ENCODE measurements at places on chromosomes 2 and 18.

- DNase-seq = no peak
Measured at GRCh38 chr18:68121308-68121707, 593.6 kb downstream of the TMX3 start.

DNA sequence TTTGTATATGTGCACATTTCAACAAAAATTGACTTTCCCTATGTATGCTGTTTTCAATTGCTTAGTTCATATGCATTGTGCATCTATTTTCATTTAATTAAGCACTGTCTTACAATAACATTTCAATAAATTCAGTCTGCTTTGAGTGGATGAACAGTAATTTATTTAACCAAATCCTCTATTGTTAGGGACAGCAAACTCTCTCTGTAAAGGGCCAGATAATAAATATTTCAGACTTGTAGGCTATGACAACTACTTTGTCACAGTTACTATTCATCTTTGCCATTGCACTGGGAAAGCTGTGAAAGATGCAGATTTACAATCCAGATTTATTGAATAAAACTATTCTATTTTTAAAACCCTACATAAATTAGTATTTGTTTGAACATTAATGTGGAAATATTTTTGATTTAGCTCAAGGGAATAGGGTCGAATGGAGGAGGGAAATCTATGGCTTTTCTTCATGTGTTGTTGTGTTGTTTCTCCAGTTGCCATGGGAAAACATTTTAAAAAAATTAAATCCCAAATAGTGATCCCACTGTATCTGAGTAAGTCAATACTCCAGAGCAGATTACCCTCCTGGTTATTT is 14.2 kb upstream of the RAB27B start:
- DNase-seq = no peak

DNA sequence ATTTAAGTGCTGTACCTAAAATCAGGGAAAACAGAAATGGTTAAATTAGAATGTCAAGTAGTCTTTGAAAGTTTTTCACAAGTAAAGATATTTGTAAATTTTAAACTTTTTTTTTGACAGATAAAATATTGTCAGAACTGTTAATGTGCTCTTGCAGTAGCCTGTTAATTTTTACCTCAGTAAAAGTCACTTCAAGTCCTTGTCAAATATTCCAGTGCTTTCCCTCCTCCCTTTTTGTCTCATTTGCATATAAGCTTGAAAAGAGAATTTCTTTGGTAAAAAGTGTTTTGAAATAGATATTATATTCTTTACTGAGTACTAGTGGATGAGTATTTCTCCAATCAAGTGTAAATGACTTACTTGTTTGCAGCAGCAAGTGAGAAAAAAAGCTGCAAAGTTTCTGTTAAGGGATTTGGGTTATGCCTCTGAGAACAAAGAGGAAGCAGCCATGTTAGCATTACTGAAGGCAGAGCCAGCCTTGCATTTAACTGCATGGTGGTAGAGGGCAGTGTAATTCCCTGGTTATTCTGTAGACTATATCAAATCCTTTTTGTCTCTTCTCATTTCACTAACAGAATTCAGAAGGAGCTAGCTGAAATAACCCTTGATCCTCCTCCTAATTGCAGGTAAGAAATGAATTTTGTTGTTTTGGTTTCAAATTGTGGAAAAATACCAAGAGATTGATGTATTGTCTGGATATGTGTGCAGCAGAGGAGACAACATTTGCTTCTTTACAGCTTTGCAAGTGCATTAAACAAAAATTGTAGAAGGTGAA is 3.2 kb downstream of the UBE2E3 start:
- no peak for DNase-seq

GRCh38 chr2:241641631-241642030 is 4.1 kb downstream of the ATG4B start:
- no peak for DNase-seq

- DNase-seq = no peak
Measured at GRCh38 chr2:198653311-198653710, 804.4 kb downstream of the SATB2 start.

- no peak for DNase-seq
Measured at GRCh38 chr18:7358989-7359726, 128.3 kb downstream of the LRRC30 start.

DNA sequence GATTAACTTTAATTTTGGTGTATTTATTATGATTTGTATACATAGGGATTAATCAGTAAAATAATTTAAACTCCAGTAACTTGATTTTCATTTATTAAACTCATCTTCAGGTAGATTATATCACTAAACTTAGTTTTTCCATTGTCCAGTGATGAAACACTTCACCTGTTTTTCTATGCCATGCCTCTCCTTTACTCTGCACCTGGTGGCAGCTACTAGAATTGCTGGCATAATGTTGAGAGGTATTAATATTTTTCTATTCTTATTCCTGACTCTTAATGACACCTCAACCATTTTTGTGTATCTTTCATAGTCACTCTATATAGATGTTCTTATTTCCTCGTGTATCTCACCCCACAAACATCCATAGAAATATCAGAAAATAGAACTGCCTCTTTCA is 940.3 kb upstream of the CRIM1 start:
- no peak for DNase-seq

- no peak for DNase-seq
Measured at GRCh38 chr2:111995148-111995547, 59.9 kb upstream of the TMEM87B start.

- DNase-seq = no peak
Measured at GRCh38 chr18:2390158-2390557, 181.1 kb downstream of the METTL4 start.

GRCh38 chr2:229646186-229646723 is 68.1 kb downstream of the DNER start:
- DNase-seq = no peak

GRCh38 chr18:67385455-67385854 is 131.1 kb downstream of the DSEL start:
- no peak for DNase-seq

- no peak for DNase-seq
Measured at GRCh38 chr18:44789710-44790109, 109.0 kb downstream of the SETBP1 start.

GRCh38 chr2:205706769-205707381 is 24.6 kb downstream of the NRP2 start:
- peak; percentile 42 for DNase-seq

GRCh38 chr2:77009307-77009706 is 512.9 kb downstream of the LRRTM4 start:
- no peak for DNase-seq

GRCh38 chr18:46073474-46074331 is 1.6 kb upstream of the PSTPIP2 start:
- no peak for DNase-seq

GRCh38 chr18:28635530-28635929 is 458.6 kb upstream of the CDH2 start:
- no peak for DNase-seq

- no peak for DNase-seq
Measured at GRCh38 chr2:236720974-236721540, 151.4 kb downstream of the ACKR3 start.

- DNase-seq = no peak
Measured at GRCh38 chr2:143193121-143193520, 63.9 kb downstream of the ARHGAP15 start.

GRCh38 chr2:239727776-239728600 is 297.2 kb downstream of the NDUFA10 start:
- DNase-seq = peak; percentile 20

DNA sequence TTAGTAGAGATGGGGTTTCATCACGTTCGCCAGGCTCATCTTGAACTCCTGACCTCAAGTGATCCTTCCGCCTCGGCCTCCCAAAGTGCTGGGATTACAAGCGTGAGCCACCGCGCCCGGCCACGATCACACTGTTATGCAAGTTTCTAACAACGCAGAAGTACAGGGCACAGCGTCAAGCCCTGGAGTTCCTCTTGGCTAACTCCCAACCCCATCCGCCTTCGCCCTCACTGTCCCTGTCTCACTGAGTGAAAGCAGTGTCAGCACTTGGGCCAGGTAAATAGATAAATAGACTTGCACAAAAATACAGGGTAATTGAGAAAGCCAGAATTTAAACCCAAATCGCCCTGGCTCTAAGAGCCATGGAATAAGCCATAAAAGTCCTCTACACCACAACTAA is 111.7 kb downstream of the ACVR1 start:
- DNase-seq = no peak

DNA sequence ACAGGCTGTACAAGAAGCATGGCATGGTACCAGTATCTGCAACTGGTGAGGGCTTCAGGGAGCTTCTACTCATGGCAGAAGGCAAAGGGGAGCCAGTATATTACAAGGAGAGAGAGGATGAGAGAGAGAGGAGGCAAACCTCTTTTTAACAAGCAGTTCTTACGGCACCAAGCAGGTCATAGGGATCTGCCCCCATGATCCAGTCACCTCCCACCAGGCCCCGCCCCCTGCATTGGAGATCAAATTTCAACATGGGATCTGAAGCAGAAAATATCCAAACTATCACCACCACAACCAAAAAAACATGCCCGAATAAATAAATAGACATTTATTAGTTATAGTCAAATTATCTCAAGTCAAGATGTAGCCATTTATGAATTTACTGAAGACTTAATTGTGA is 14.5 kb upstream of the SLC35F5 start:
- DNase-seq = no peak

- DNase-seq = no peak
Measured at GRCh38 chr2:160245614-160246155, 45.6 kb upstream of the ITGB6 start.

DNA sequence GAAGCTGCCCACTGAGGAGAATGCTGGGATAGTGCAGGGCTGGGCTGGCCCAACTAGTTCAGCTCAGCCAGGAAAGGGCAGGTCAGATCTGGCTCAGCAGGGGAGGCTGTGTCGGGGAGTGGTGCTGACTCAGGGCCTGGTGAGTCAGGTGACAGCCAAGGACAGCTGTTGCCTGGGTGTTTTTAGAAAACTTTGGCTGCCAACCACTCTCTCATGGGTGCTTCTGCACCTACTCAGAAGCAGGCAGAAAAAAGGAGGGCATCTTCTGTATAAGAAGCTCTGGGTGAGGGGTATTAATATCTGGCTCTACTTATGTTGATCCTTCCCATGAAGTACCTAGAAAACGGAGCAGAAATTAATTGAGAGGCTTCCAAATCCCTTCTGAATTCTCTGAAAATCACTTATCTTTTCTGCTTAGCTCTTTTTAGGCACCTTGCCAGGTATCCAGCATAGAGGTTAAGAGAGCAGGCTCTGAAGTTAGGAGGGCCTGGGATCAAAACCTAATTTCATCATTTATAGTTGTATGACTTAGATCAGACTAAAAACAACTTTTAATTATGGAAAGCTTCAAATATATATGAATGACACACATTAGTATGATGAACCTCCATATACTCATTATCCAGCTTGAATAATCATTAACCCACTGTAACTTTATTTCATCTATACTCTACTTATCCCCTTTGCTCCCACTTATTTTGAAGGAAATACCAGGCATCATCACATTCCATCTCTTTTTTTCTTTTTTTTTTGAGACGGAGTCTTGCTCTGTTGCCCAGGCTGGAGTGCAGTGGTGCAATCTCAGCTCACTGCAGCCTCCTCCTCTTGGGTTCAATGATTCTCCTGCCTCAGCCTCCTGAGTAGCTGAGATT is 15.5 kb upstream of the RAB10 start:
- no peak for DNase-seq

- no peak for DNase-seq
Measured at GRCh38 chr2:48886919-48887318, 131.4 kb upstream of the LHCGR start.

GRCh38 chr18:72935744-72936143 is 68.0 kb upstream of the NETO1 start:
- DNase-seq = no peak

DNA sequence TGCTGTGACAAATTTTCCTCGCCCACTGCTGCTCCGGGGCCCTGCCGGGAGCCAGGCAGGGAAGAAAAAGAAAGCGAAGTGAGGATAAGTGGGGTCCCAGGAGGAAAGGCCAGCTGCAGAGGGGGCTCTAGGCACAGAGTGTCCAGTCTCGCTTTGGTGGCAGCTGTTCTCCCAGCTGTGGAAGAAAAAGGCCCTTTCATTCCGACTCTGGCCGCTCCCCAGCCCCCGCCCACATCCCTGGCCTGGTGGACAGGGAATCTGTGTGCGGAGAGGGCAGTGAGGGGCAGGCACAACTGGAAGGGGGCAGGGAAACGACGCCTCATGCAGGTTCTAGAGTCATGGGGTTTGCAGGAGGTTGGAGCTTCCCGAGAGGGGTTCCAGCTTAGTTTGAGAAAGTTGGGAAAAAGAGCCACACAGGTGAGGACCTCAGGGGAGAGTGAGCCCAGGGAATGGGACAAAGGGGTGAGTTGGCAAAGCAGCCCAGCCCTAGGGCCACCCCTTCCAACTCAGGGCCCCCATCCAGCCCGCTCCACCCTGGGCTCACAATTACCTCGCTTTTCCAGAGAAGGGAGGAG is 1.8 kb downstream of the RTKN start:
- no peak for DNase-seq

- no peak for DNase-seq
Measured at GRCh38 chr2:142571934-142572333, 305.5 kb upstream of the KYNU start.

DNA sequence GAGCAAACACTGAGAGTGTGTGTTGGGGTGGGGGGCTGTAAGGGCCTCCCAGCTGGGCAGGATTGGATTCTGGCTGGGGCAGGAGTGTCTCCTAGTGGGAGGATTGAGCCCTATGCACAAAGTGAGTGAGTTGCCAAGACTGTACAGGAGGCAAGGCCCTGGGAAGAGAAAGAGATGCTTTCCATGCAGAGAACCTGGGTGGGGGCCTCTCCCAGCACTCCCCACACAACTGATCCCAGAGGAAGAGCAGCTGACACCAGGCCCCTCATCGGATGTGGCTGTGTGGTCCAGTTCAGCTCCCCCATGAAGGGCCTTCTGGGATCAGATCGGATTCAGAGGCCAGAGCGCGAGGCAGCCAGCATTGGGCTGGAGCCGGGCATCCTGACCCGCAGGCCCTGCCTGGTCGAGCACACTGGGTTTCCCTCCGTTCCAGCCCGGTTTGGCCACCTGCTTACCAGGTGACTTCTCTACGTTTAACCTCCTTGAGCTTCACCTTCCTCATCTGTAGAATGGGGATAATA is 49.4 kb upstream of the FAHD2A start:
- DNase-seq = no peak

- no peak for DNase-seq
Measured at GRCh38 chr2:105580870-105581554, 163.7 kb upstream of the NCK2 start.

DNA sequence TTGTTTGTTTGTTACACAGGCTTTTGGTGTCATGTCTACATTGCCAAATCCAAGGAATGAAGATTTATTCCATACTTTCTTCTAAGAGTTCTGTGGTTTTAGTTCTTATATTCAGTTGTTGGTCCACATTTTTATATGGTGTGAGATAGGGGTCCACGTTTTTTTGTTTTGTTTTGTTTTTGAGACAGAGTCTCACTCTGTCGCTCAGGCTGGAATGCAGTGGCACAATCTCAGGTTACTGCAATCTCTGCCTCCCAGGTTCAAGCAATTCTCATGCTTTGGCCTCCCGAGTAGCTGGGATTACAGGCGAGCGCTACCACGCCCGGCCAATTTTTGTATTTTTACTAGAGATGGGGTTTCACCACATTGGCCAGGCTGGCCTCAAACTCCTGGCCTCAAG is 8.2 kb downstream of the RALBP1 start:
- no peak for DNase-seq

GRCh38 chr2:40440835-40441234 is 11.1 kb downstream of the SLC8A1 start:
- no peak for DNase-seq

GRCh38 chr2:120559401-120559800 is 176.3 kb upstream of the GLI2 start:
- DNase-seq = no peak

- no peak for DNase-seq
Measured at GRCh38 chr18:6879508-6880195, 150.1 kb downstream of the ARHGAP28 start.

All from activated naive CD8-positive, alpha-beta T cell treated with anti-CD3 and anti-CD28 coated beads, Interleukin-2, amount 10 ng/mL, durations not matched to agents 7 days and 5 days (primary cell).